Foreskin melanocyte (primary cell): ENCODE measurements at places on chromosomes 2 and 18.

DNA sequence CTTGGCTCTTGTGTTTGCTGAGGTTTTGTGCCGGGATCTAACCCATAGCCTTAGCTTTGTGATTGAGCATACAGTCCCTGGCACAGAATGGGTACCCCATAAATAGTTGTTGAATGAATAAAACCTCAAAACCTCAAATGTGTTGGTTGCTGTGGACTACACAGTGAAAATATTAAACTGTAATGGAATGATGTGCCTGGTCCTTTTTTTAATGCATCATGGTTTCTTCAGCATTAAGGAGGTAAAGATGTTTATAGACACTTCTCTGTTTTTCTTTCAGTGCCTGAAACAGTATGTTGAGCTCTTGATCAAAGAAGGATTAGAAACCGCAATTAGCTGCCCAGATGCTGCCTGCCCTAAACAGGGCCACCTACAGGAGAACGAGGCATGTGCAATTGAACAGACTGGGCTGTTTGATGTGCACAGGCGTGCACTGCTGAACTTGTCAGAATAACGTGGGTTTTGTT lies 97.0 kb downstream of the RNF144A start:
- no peak for DNase-seq

GRCh38 chr2:71690876-71691475 lies 237.6 kb downstream of the DYSF start:
- no peak for DNase-seq

GRCh38 chr2:84865181-84865783 lies 15.6 kb downstream of the TRABD2A start:
- DNase-seq: peak; percentile 28

GRCh38 chr2:75002007-75002406 lies 43.6 kb downstream of the POLE4 start:
- DNase-seq: no peak

GRCh38 chr2:439556-440402 lies 151.9 kb upstream of the ALKAL2 start:
- no peak for DNase-seq

- no peak for DNase-seq
Measured at GRCh38 chr2:97645112-97645694, 659 bp upstream of the COX5B start.
